ENCODE measurements at places on chromosomes 16 and 17.

- DNase-seq, result no peak
Observed at GRCh38 chr16:84007965-84008364, 34.6 kb downstream of the SLC38A8 start.

- no peak for DNase-seq
Observed at GRCh38 chr17:26809033-26809432, 484.9 kb upstream of the WSB1 start.

- DNase-seq, result no peak
Observed at GRCh38 chr16:86002178-86002900, 103.4 kb downstream of the IRF8 start.

GRCh38 chr17:21177401-21177800 is 36.6 kb downstream of the TMEM11 start:
- DNase-seq, result no peak

- no peak for DNase-seq
Observed at GRCh38 chr17:13787636-13788035, 185.9 kb upstream of the HS3ST3A1 start.

DNA sequence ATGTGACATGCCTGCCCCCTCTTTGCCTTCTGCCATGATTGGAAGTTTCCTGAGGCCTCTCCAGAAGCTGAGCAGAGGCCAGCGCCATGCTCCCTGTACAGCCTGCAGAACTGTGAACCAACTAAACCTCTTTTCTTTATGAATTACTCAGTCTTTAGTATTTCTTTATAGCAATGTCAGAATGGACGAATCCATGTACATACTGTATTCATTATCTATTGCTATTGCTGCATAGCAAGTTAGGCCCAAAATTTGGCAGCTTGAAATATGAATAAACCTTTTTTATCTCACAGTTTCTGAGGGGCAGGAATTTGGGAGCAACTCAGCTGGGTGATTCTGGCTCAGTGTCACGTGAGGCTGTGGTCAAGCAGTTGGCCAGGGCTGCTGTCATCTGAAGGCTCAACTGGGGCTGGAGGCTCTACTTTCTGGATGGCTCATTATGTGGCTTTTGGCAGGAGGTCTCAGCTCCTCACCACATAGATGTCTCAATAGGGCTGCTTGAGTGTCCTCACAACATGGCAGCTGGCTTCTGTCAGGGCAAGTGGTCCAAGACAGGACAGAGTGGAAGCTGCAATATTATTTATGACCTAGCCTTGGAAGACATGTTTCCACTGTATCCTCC is 40.0 kb downstream of the SOCS1 start:
- DNase-seq, result no peak

- DNase-seq, result no peak
Observed at GRCh38 chr17:44417553-44417952, 28.1 kb upstream of the ITGA2B start.

DNA sequence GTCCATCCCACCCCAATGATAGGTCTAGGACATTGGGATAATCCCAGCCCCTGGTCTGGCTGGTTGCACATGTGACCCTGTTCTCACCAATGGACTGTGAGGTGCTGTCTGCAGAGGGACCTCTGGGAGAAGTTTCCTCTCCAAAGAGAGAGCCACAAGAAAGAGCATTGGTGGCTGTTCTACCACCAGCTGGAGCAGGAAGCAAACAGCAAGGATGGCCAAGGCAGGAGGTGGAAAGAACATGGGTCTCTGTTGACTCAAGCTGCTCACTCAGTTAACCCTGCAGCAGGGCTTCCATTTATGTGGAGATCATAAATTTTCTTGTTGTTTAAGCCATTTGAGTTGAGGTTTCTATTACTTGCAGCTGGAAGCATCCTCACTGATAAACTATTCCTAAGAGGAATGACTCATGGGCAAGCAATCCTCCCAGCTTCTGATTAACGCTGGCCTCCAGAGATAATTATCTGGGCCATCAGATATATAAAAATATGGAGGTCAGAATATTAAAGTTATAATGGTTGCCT is 52.6 kb downstream of the CYB5B start:
- no peak for DNase-seq

DNA sequence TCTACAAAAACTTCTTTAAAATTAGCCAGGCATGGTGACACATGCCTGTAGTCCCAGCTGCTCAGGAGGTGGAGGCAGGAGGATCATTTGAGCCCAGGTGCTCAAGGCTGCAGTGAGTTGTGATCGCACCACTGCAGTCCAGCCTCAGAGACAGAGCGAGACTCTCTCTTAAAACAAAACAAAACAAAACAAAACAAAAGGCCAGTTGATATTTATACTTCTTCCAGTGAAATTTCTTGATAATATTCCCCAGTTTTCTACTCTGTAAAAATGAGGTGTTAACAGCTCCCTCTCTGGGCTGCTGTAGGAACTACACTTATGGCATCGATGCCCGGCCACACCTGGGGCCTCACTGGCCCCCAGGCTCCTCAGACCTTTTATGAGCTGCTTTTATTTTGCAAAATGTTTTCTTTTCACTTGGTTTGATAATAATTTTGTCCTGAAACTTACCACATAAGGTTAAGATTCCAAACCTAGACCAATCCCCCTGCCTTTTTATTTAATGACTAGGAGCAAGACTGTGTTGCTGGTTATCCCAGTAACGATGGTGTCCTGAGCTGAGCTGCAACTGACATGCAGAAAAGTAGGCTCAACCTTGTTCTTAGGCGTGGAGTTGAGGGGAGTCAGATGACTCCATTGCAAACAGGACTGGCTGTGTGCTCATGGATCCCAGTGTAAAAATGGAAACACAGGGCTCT is 17.6 kb downstream of the MAPK8IP3 start:
- DNase-seq, result no peak

DNA sequence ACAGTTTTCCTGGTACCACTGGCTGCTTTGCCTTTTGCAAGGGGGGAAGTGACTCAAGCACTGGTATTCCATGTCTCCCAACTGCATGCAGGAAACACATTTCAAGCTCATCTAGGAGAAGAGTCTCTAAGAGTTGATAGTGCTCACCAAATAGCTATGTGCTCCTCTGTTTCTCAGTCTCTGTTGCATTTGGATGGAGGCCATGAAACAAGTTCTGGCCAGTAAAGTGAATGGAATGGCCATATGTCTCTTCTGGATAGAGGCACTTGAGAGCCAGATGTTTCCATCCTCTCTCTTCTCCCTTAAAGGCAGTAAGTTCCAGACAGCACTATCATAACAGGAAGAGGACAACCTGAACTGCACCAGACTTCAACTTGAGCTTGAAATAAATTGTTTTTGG is 60.6 kb downstream of the C16orf82 start:
- DNase-seq, result no peak

Data from GM12892 (cell line).